ENCODE measurements at places on chromosomes 7 and 10.

- no peak for DNase-seq
Observed at GRCh38 chr7:20595971-20596370, 19.5 kb upstream of the ABCB5 start.

GRCh38 chr7:43511029-43511428 lies 71.9 kb upstream of the STK17A start:
- no peak for DNase-seq

DNA sequence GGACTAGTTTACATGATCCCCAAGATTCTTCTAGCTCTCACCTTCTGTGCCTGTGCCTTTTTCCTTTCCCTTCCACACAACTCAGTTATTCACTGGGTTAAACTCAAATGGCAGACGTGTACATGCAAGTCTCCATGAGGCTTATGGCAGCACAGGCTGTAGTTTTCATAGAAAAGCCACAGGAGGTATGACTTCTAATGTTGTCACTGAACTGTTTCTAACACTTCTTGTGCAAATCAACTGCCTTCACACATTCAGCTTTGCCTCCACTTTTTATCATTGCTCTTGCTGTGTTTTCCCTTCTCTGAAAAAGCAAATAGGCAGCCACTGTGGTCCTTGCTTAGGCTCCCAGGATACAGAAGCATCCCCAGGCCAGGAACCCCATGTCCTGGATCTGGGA lies 5.3 kb upstream of the GIMAP5 start:
- no peak for DNase-seq

GRCh38 chr7:129959471-129960203 lies 6.9 kb upstream of the UBE2H start:
- no peak for DNase-seq

DNA sequence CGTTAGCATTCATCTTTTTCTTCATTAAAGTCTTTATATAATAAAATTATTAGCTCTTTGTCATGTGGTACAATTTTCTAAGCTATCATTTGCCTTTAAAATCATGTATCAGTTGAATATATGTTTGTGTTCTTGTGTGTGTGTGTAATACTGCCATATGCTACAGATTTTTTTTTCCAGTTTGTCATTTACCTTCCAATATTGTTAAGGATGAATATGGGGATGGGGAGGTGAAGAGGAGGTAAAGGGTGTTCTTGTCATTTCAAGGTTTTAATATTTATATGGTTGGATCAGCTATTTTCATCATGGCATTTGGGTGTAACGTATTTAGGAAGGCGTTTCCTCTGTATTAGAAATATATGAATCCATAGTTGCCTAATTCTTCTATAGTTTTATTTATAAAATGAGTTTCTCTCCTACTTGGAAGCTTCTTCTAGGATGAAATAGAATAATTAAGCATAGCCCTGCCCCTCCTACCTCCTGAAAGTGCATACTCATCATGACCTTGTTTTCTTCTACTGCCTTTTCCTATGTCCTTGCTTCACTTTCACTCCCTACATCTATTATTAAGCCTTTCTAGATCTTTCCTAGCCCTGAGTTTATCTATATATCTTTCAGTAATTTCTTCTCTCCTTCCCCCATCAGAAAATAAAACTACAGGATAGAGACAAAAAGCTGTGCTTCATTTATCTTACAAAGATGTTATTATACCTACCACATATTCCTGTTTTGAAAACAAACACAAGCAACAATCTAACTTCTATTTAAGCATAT lies 25.1 kb downstream of the RAB18 start:
- no peak for DNase-seq

DNA sequence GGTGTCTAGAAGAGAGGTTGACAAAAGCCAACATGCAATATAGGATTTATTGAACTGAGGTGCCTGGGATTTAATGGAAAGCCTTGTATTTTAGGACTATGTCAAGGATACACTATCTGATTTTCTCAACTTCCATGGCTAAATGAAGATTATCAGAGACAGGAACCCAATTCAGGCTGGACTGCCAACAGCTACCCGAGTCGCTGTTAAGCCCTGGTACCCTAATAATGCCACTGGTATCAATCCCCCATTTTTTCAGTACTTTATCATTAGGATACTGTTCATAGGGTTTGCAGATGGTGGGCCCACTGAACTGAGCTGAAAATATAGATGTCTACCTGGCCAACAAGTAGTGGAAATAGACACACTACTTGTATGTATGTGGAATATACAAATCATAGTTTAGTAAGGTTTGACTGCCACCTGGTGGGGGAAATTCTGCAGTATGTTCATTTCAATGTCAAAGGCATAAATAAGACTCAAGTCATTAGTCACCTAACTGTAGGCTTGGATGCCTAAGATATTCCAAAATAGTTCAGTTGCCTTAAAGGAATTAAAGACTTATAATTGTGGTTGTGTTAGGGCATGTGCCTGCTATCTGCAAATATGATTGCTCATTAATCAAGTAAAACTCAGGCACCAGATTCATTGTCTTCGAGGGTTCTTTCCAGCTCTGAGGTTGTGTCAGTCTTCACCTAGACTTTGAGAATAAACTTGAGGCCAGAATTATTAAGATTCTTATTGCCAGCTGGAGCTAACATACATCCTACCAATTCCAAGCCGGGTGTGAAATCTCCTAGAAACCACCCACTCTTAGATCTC lies 34.1 kb upstream of the NOBOX start:
- DNase-seq: no peak

GRCh38 chr7:100642534-100642907 lies 1.2 kb upstream of the TFR2 start:
- no peak for DNase-seq

Measured in stimulated activated CD8-positive, alpha-beta memory T cell treated with anti-CD3 and anti-CD28 coated beads, Interleukin-2, amount 100 ng/mL, for 1 hour (primary cell).